ENCODE measurements at places on chromosomes 11 and 22. TPM values are rescaled to one million over a fixed set of nuclear protein-coding genes. Genes with fewer than 3 reads are reported as not detected.

Gene TMEM121B
- total RNA-seq, result 16.6 TPM

Gene CASP4
- total RNA-seq, result 1.9 TPM

Gene CARD18
- not detected for total RNA-seq

Gene ZP1
- not detected for total RNA-seq

Gene TSKU
- total RNA-seq, result 14.7 TPM

Gene MAPK8IP1
- total RNA-seq, result 75.7 TPM

Gene PRG3
- total RNA-seq, result not detected

Gene MED17
- total RNA-seq, result 81.1 TPM

Gene DDIAS
- total RNA-seq, result 2.5 TPM

Gene APOL5
- not detected for total RNA-seq

Gene ANO1
- total RNA-seq, result not detected

Gene NRXN2
- 315 TPM for total RNA-seq

Gene MS4A7
- 1.9 TPM for total RNA-seq

Gene PHF5A
- 34.4 TPM for total RNA-seq

Gene ANO5
- 19.7 TPM for total RNA-seq

Gene PRODH
- 2.8 TPM for total RNA-seq

Gene RTN4RL2
- total RNA-seq, result 1.6 TPM

Gene RRM1
- total RNA-seq, result 73.2 TPM

Gene CHID1
- 28.8 TPM for total RNA-seq

Gene NTM
- 266 TPM for total RNA-seq
